Central memory CD4-positive, alpha-beta T cell (primary cell): ENCODE measurements at places on chromosomes 6 and 20.

- DNase-seq, result no peak
Observed at GRCh38 chr6:75963569-75963968, 108.9 kb downstream of the IMPG1 start.

- DNase-seq, result no peak
Observed at GRCh38 chr6:87012743-87013142, 75.4 kb downstream of the HTR1E start.

DNA sequence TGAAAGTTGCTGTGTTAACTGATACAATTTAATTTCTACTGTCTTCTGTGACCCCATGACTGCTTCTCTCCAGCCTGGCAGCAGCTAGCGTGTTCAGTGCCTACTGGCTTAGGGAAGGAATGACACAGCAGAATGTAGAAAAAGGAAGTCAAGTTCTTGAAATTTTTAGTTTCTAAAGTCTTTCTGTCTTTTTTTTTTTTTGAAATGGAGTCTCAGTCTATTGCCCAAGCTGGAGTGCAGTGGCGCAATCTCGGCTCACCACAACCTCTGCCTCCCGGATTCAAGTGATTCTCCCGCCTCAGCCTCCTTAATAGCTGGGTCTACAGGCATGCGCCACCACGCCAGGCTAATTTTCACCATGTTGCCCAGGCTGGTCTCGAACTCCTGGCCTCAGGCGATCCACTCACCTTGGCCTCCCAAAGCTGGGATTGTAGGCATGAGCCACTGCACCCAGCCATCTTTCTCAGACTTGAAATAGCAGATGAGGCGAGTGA is 39.3 kb downstream of the PCNA start:
- no peak for DNase-seq

DNA sequence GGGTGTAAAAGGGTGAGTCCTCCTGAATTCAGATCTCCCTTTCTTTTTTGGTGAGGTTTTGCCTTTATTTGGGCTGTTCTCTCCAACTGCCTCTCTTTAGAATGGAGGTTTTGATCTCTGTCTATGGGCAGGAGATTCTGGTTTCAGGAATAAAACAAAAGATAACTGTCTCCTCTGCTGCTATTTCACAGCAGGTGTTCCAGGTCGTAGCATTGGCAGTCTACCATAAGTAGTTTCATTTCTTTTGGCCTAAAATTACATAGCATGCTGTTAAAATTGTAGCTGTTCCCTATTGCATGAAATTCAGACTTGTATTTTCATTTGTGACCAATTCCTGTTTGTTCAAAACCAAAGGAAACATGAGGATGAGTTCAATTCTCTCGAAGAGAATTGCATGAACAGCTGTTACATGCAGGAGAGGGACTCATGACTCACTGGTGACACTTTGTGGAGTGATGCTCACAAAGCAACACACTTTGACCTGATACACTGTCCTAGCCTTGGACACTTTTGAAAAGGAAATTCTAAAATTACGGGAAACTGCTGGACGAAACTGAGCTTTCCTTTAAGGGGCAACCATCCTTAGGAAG is 76.8 kb upstream of the SIRPG start:
- DNase-seq, result peak; percentile 38

DNA sequence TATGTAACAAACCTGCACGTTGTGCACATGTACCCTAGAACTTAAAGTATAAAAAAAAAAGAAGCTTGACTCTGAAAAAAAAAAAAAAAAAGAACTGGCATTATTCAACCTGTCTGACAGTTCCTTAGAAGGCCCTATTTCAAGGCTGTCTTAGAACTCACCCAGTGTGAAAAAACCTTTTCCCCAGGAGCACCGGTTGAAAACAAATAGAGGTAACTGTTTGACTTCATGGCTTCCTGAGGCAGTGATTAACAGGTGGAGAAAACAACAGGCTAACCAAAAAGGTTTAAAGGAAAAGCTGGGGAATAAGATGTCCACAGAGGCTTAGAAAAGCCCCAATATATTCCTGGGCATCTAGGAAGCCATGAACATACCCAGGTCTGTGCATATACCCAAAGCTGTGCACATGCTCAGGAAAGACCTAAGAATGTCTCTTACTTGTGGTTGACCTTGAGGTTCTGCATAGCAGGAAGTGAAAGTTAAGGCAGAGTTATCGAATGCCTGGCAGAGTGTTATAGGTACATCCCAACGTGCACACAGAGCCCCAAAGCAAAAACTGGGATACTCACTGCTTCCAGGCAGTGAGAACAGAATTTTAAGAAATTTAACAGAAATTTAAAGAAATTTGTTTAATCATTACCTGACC is 7.0 kb downstream of the UQCC1 start:
- peak; percentile 10 for DNase-seq

- DNase-seq, result no peak
Observed at GRCh38 chr20:57236813-57237584, 29.4 kb downstream of the BMP7 start.

DNA sequence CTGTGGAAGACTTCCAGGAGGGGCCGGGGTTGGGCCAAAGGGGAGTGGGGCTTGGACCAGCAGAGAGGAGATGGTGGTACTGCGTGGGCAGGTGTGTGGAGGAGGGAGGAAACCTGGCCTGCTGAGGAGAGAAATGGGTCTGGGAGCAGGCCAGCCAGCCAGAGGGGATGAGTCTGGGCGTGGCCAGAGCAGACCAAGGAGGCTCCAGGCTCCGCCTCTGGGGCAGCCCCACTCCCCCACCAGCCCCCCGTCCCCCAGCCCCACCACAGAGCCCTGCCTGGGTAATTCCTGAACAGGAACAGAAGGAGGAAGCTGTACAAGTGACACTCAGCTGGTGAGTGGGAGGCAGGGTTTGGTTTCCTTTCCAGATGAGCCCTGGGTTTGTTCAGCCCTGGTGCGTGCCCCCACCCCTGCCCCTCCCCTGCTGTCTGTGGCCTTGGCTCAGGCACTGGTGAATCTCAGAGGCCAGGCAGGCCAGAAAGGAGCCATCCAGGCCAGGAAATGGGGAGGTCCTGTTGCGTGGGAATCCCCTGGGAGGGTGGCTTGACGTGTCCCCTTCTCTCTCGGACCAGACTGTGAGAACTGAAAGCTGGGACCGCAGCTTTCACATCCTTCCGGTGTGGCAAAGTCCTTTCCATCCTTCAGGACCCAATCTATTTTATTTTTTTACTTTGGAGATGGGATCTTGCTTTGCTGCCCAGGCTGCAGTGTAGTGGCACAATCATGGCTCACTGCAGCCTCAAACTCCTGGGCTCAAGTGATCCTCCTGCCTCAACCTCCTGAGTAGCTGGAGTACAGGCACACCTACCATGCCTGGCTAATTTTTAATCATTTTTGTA is 9.4 kb upstream of the SRC start:
- DNase-seq, result no peak

GRCh38 chr20:43508604-43509040 is 1.1 kb downstream of the L3MBTL1 start:
- no peak for DNase-seq
